ENCODE measurements at places on chromosomes 3 and 15. TPM values are rescaled to one million over a fixed set of nuclear protein-coding genes. Genes with fewer than 3 reads are reported as not detected.

FBXO40 gene
- not detected for total RNA-seq

DNA sequence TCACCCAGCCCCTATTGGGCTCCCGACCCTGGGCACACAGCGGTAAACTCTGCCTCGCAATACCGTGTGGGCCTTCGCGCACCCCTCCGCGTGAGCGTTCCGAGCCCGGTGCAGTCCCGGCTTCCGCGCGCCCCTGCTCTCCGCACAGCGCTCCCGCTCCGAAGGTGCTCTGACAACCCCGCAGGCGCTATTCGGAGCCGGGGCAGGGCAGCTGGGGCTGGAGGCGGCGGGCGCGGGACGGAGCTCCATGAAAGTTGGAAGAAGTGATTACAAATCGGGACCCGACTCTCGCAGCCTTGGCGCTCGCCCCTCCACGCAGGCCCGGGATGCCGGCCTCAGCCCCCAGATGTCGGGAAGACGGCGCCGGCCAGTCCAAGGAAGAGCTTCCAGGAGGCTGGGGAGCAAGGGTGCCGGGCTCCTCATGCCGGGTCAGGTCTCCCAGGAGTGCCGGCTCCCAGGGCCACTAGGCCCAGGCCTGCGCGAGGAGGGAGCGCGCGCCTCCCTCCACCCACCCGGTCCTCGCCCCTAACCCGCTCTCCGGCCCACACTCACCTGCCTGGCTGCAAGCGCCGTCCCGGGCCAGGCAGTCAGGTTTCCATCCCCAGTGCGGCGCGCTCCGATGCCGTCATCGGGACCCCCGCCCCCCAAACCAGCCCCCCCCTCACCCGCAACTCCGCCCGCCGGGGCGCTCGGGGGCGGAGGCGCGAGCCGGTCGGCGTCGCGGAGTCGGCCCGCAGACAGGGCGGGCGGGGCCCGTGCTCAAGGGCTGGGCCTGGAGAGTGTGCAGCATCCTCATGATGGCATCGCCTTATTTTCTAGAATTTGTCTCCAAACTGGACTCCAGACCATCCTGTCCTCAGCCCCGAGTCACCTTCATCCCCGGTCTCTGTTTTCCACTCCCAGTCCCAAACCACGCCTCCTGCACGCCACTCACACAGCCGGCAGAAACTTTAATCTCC is at the start of gene KIF7:
Gene KIF7 (minus strand): TSS at position 621 of the 959 bp plus-strand sequence. CDS start 2,537 bp downstream, outside the sequence.
- no peak for DNase-seq
- no peak within 1 kb of the TSS for H3K27ac ChIP-seq
- H3K27me3 ChIP-seq: peaks cover 41% of the 10 kb centered on the region
- H3K4me3 ChIP-seq: peak within 1 kb of the TSS; percentile 79
- H3K36me3 ChIP-seq: no peaks in the 10 kb centered on the region
- H3K4me1 ChIP-seq: peaks cover 17% of the 10 kb centered on the region

FAM107A gene
- not detected for total RNA-seq

GRCh38 chr3:182947888-182948287 is 32.5 kb downstream of the DCUN1D1 start:
- H3K4me3 ChIP-seq: no peak overlapping the region
- no peaks in the 10 kb centered on the region for H3K27me3 ChIP-seq
- DNase-seq: no peak
- peaks cover 11% of the 10 kb centered on the region for H3K4me1 ChIP-seq

GRCh38 chr3:11195721-11196332 is 41.5 kb downstream of the HRH1 start:
- peaks cover 16% of the 10 kb centered on the region for H3K4me1 ChIP-seq
- H3K27ac ChIP-seq: peak overlapping the region; percentile 8
- no peak overlapping the region for H3K4me3 ChIP-seq
- DNase-seq: no peak

DNA sequence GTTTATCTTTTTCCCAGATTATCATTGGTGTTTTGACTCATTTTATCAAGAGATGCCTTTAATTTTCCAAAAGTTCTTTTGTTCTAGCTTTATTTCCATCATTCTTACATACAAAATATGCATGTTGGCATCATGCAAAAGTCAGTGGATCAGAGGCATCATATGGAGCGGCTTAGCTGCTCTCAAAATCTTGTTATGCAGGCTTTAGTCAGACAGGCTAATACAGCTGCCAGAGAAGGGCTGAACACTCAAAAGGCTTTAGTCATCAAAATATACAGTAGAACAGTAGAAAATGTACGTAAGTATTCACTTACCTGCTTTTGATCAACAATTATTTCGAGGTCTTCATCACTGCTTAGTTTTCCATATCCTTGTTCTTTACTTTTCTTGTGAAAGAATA is 65.5 kb downstream of the PEX5L start:
- no peak overlapping the region for H3K4me3 ChIP-seq
- H3K27me3 ChIP-seq: peaks cover 8% of the 10 kb centered on the region
- no peaks in the 10 kb centered on the region for H3K36me3 ChIP-seq
- DNase-seq: no peak
- H3K4me1 ChIP-seq: peaks cover 7% of the 10 kb centered on the region

SLC2A2 gene
- not detected for total RNA-seq
